OCI-LY7 (cell line): ENCODE measurements at places on chromosomes 5 and 9. TPM values are rescaled to one million over a fixed set of nuclear protein-coding genes. Genes with fewer than 3 reads are reported as not detected.

GRCh38 chr9:135116881-135117280 lies 29.4 kb downstream of the OLFM1 start:
- DNase-seq: no peak

- no peak for DNase-seq
These were observed 28.8 kb downstream of the MLLT3 start for GRCh38 chr9:20593537-20593936.

Gene ISL1
- total RNA-seq: not detected in 2 replicates

DNA sequence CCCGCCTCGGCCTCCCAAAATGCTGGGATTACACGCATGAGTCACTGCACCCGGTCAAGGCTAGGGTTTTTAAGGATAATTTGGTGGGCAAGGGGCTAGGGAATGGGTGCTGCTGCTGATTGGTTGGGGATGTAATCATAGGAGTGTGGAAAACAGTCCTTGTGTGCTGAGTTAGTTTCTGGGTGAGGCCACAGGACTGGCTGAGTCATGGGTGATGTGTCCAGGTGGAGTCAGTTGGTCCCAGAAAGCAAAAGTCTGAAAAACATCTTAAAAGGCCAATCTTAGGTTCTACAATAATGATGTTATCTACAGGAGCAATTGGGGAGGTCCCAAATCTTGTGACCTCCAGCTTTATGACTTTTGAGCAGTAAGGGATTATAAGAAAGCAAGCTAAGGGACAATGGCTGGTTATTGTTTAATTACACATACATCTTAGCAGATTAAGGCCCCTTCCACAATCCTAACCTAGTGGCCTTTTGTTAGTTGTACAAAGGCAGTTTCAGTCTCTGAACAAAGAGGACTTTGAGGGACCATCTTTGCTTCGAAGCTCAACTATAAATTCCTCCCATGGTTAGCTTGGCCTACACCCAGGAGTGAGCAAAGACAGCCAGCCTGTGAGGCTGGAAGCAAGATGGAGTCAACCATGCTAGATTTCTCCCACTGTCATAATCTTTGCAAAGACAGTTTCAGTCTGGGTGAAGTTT lies 5.5 kb upstream of the AOPEP start:
- DNase-seq: no peak
